ENCODE measurements at places on chromosomes 1 and 21.

DNA sequence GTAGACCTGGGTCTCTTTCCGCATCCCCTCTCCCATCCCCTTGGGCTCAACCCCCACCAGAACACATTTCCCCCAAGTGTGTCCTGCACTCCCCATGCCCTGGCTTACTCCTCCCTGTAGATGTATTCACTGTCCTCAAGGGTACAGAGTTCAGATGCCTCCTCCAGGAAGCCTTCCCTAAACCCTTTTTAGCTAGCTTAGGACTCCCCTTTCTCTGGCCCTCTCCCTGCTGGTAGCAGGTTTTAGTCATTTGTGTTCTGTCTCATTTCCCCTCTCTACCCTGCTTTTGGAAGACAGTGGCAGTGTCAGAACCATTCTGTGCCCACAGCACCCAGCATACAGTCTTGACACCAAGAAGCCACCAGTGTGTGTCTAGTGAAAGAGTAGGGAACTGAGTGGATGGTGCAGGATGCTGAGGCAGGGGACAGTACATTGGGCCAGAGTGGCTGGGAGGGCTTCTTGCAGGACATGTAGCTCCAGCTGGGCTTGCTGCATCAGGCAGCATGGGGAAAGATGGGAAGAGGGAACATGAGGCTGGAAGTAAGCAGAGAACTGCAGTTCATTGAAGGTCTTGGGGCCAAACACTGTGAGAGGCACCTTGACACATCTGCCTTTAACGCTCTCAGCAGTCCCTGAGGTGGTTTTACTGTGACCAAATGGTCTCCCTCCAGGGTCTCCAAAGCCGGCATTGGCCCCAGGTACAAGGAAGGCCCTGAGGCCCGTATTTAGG is 2.5 kb downstream of the FOXO6 start:
- DNase-seq = no peak

GRCh38 chr1:245651093-245651492 is 496.3 kb downstream of the KIF26B start:
- no peak for DNase-seq

- no peak for DNase-seq
Measured at GRCh38 chr1:226617109-226617508, 68.5 kb downstream of the STUM start.

- no peak for DNase-seq
Measured at GRCh38 chr1:225770561-225771248, 6.9 kb upstream of the SRP9 start.

GRCh38 chr21:45264912-45265515 is 22.7 kb downstream of the POFUT2 start:
- DNase-seq = no peak

DNA sequence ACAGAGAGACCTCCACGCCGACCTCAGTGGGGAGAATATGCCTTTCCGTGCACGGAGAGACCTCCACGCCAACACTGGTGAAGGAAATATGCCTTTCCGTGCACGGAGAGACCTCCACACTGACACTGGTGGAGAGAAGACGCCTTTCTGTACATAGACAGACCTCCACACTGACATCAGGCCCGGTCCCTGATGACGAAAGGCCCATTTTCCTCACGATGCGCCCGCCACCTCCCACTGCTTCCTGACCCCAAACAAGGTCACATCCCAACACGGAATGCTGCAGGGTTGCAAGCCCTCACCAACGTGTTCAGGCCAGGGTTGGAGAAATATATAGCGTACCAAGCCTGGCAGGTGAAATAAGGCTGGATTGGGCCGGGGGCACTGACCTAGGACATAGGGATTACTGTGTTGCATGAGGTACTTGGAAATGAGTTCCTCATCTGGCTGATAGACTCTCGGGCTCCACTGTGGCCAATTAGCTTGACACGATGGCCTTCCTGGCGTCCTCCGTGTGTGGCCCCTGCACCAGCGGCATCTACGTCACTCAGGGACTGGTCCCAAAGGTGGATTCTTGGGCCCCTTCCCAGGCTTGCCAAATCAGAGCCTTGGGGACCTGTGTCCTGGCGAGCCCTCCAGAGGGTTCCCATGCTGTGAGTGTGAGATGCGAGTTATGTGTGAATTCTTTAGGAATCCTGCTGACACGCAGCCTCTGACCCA is 16.5 kb upstream of the SUMO3 start:
- no peak for DNase-seq

DNA sequence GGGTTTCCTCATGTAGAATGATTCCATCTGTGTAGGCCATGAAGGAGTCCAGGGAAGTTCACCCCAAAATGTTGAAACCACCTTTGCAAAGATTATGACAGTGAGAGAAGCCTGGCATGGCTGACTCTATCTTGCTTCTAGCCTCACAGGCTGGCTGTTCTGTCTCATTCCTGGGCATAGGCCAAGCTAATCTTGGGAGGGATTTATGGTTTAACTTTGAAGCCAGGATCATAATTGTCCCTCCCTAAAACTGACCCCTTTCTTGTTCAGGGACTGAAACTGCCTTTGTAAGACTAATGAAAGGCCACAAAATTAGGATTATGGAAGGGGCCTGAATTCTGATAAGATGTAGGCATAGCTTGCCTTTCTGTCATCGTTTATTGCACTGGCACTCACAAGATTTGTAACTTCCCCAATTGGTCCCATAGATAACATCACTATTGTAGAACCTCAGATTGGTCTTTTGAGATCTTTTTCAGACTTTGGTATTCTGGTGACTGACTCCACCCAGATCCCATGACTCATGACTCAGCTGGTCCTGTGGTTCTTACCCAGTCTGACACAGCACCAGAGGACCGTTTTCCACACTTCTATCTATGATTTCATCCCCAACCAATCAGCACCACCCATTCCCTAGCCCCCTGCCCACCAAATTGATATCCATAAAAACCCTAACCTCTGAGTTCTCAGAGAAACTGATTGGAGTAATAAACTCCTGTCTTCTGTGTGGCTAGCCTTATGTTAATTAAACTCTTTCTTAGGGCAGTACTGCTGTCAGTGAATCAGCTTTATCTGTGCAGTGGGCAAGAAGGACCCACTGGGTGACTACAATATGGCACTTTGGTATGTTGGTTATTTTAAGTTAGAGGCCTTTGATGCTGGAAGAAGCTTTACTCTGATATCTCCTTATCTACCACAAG is 13.6 kb upstream of the LAMTOR5 start:
- DNase-seq = no peak

- DNase-seq = no peak
Measured at GRCh38 chr21:33112151-33112550, 42.2 kb downstream of the OLIG1 start.

- DNase-seq = no peak
Measured at GRCh38 chr1:53549781-53550180, 90.6 kb downstream of the DMRTB1 start.

- DNase-seq = peak; percentile 7
Measured at GRCh38 chr1:74505928-74506710, 6.3 kb downstream of the LRRC53 start.

DNA sequence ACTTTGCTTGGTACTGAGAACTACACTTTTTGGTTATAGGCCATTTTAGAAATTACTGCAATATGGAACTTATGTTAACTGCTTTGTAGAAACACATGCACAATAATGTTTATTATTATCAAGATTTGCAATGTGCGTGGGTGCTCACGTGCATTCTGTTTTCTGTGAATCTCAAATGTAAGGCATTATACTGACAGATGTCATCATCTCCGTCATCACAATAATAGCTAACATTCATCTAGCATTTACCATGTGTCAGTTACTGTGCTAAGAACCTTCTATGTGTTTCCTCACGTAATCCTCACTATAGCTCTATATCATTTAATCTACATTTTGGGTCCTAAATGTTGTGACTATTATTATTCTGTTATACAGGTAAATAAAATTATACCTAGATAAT is 1214.8 kb upstream of the ADGRL4 start:
- no peak for DNase-seq

DNA sequence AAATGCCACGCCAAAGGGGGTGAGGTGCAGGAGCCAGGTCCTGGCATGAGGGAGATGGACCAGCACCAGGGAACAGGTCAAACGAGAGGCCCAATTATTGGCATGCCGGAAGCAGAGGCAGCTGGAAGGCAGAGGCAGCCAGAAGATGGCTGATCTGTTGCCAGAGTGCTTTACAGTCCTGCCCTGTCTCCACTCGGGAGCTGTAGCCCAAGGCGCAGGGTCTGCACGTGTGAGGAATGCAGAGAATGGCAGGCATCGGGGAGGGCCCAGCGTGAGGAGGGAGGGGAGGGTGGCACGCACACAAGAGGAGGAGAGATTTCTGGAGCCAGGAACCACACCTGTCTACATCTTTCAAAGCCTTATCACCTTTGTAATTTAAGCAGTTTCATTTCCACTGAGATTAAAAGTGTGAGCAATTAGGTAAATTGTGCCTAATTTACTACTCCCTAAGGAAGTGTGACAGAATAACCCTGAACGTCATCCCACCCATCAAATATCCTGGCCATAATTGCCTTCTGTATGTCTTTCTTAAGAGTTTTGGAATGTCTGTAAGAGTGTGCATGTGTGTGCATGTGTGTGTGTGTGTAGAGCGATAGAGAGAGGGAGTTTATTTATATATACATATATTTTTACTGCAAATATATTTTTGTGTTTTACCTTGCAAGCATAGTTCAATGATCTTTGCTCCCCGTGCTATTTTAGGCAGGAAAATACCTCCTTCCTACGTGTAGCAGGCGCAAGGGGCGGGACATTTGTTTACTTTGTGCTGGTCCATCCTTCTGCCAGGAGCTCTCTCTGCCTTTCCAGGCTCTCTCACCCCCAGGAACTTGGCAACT is 125.5 kb upstream of the SERBP1 start:
- no peak for DNase-seq

DNA sequence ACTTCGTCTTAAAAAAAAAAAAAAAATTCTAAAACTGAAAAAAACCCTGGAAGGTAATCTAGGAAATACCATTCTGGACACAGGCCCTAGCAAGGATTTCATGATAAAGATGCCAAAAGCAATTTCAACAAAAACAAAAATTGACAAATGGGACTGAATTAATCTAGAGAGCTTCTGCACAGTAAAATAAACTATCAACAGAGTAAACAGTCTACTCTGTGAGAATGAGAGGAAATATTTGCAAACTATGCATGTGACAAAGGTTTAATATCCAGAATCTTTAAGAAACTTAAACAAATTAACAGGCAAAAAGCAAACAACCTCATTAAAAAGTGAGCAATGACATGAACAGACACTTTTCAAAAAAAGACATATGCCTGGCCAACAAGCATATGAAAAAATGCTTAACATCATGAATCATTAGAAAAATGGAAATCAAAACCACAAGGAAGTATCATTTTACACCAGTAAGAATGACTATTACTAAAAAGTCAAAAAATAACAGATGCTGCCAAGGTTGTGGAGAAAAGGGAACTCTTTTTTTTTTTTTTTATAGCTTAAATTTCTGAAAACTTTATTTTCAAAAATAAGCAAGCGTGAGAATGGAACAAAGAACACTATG is 29.4 kb upstream of the RNPC3 start:
- DNase-seq = no peak

DNA sequence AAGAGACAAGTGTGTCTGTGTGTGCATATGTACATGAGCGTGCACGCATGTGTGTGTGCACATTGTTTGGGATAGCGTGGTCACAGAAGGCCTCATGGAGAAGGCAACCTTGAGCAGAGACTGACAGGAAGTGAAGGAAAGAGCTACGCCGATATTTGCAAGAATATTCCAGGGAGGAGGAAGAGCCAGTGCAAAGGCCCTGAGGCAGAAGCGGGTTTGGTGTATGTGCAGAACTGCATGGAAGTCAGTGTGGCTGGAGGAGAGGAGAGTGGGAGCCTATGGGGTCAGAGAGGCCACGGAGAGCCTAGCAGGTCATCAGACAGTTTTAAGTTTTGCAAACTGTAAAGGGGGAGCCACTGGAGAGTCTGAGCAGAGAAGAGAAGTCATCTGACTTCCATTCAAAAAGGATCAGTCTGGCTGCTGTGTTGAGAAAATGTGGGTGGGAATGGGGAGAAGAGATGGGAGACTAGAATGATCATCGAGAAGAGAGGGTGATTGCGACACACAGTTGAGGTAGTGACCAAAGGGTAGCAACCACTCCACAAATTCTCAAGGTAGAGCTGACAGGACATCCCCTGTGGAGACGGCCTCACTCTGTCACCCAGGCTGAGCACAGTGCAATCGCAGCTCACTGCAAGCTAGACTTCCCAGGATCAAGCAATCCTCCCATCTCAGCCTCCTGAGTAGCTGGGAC is 3.9 kb downstream of the CELA2B start:
- DNase-seq = no peak

Data from NCI-H1092 (cell line).